ENCODE measurements at places on chromosomes 2 and 18.

DNA sequence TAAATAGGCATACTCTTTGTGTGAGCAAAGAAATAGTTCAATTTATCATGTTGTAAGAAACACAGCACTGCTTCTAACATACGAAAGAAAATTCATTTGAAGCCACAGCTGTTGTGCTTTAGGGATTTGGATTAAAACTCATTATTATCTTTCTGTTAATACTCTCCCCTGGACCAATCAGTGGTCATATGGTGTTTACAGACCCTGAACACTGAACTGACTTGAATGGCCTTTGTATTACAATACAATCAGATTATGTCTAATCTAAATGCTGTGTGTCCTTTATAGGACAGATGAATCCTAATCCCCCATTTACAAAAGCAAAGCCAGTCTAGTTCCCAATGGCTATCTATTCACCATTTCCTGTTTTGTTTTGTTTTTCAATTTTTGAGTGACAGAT is 36.5 kb downstream of the ZNF385B start:
- no peak for DNase-seq

DNA sequence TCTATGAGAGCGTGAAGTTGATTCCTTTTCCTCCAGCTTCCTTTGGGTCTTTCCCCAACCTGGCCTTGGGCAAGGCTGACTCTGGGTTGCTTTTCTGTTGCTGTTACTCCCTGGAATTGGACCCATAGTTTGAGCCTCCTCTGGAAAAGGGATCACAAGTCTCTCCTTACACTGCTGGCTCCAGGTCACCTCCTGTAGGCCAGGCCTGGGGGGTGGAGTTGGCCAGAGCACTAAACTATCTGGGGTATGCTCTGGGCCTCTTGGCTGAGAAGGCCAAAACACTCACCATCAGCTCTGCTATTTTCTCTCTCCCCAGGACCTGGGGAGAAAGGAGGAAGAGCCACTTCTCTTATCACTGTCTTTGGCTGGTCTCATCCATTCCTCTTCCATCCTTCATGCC is 56.5 kb upstream of the NCOA1 start:
- no peak for DNase-seq

DNA sequence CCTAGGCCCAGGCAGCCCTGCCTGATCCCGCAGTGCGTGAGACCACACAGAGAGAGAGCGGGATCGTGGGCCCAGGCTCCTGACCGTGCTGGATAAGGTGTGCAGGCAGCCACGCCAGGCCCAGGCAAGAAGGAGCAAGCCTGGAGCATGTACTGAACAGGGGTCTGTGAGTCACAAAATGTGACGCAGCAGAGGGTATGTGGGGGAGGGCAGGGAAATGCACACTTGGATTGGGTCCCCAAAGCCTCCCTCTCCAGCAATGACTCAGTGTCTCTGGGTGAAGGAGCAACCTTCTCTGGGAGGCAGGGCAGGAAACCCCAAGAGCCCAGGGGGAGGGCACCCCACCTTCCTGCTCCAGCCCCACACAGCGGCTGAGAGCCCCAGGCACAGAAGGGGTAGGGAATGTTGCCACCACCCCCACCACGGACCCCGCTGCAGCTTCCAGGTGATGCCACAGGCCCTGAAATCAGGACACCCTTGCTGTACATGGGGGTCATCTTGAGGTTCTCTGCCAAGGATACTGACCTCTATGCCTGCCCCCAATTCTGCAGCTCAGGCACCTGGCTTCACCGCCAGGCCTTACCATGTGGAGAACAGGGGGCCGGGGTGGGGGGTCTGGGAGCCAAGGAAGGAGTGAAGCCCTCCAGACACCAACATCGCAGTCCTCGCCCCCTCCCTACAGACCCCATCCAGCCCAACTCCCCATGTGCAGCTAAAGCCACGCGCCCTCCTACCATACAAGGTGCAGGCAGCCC is 1.3 kb upstream of the GPC1 start:
- DNase-seq, result no peak

DNA sequence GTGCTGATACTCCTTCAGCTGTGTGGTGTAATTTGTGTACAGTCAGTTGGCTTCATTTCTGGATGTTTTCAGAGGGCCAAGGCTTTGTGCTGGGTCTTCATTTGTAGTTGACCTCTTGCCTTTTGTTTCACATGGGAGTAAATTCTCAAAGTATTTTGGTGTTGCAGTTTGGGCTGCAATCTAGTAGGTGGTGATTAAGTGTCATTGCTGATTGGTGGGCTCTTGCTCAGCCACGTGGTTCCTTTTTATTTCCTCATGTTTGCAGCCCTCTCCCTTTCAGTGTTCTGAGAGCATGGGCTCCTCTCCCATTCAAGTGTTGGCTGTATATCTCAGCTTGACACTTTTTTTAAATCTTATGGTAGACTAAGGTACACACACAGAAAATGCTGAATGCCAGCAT is 96.8 kb downstream of the SNTG2 start:
- no peak for DNase-seq

GRCh38 chr2:88829607-88830463 is 138.4 kb downstream of the RPIA start:
- DNase-seq, result no peak

DNA sequence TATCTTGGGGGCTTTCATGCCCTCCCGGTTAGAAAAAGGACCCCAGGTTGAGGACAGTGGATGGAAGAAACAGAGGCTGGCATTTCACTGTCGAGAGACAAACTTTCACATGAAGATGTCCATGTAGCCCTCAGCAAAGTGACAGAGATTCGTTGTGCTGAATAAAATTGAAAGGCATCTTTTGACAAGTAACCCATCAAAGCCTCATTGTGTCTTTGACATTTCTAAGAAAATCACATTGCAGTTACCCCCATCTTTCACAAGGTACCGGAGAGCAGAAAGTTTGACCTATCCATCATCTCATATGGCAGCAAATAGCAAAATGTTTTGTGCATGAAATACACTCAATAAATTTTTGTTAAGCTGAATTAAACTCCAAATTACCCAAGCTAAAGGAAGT is 2.0 kb upstream of the MBP start:
- DNase-seq, result no peak

- DNase-seq, result no peak
These were observed 194.1 kb downstream of the ANAPC1 start for GRCh38 chr2:111689941-111690340.

DNA sequence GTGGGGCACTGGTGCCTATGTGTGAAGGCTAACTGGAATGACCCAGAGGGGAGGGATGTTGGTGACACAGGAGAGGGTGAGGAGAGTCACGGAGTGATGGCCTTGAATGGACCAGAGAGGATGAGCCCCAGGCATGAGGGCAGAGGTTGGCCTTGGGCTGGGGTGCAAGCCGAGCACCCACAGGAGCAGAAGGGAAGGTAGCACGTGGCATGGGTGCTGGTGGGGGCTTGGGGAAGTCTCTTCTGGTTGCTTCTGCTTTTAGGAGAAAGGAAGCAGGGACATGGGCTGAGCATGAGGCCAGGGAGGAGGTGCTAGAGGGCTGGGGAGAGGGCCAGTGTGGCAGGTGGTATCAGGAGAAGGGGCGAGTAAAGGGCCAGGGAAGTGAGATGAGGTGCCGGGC is 183.8 kb downstream of the DYSF start:
- no peak for DNase-seq

- DNase-seq, result no peak
These were observed 452.6 kb upstream of the PKDCC start for GRCh38 chr2:41595240-41595639.

DNA sequence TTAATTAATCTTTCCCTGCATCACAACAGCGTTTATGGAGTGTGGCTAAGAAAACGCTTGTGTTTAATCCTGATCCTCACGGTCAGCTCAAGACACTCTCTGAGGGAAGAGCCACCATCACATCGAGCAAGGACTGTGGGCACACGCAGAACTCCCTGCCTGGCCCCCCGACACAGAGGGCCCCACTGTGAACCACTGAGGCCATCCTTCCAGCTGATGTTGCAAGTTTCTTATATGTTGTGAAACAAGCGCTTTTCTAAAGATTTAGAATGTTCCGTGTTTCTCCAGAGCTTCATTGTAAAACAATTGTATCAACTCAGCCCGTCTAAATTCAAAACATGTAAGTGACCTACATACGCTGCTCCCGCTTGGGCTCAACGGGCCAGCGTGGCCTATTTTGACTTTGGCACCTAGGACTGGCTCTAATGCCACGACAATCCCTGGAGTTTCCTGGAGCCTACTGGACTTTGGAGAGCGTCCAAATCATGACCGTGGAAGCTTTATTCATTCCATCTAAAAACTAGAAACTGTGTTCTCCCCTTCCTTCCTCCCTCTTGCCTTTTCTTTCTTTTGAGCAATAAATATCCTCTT is 34.9 kb downstream of the SERPINE2 start:
- no peak for DNase-seq

- DNase-seq, result no peak
These were observed 57.9 kb downstream of the TLK1 start for GRCh38 chr2:171102802-171103201.

GRCh38 chr18:71689416-71690160 is 854.6 kb downstream of the CBLN2 start:
- DNase-seq, result no peak

GRCh38 chr2:233428008-233428407 is 73.7 kb downstream of the DGKD start:
- DNase-seq, result no peak

DNA sequence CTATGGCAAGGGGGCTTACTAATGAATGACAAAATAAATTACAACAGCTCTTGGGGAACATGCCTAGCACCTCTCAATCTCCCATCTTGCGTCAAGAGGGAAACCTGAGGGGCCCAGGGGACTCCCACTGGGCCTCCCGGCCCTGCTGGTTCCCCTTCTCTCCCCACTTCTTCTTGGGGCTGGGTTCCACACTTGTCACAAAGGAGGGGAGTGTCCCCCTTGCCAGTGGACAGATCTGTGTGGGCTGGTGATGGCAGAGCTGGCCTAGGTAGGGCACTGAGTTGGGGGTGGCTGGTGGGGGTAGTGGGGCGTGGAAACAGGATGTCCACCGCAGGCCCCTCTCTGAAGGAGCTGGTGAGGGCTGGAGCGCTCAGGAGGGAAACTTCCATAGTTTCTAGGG is 184.0 kb upstream of the HAAO start:
- no peak for DNase-seq

GRCh38 chr2:180823546-180824141 is 156.8 kb upstream of the UBE2E3 start:
- DNase-seq, result no peak

DNA sequence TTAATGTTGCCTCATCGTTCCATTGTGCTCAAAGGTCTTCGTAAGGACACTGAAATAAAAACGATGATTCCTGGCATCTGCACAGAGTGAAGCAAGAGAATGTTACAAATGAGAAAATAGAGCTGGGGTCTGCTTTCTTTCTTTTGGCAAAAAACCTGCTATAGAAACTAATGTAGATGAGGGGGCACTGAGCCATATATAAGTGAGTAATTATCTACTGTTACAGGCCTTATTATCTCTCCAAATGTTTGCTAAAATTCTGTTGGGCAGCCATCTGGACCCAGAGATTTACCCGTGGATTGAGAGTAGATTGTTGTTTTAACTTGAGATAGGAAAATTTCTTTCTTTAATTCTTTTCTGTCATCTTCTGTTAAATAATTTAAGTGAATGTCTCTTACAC is 472.5 kb upstream of the PIK3C3 start:
- DNase-seq, result no peak

GRCh38 chr2:84458551-84459017 is 496 bp downstream of the SUCLG1 start:
- DNase-seq, result peak; percentile 59
